ENCODE measurements at places on chromosomes 11 and 22.

DNA sequence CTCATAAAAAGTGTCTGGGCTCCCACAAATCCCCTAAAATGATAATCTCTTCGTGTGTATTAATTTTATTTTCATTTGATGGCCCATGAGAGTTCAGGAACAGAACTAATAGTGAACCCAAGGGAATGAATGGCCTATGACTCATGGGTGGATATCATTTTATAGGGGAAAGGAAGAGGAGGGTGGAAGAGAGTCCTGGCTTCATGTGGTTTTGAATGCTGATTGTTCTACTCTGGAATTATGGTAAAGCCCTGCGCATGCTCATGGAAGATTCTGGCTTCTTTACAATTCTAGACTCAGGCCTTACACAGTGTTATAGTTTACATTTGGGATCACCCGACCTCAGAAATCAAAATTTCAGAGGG lies 35.2 kb downstream of the MAML2 start:
- no peak for DNase-seq

DNA sequence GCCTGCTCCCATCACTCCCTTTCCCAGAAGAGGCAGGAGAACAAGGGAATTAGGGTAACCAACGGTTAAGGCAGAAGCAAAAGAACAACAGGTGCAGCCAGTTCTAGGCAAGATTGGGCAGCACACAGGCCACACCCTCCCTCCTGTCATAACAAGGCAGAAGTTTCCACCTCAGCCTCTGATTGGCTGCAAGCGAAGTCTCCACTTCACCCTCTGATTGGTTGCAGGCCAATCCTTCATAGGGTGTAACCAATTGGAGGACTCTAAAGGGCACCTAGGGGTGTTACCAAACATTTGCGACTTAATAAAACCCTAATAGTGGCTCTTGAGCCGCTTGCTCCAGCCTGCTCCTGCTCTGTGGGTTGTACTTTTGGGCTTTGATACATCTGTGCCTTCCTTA lies 153.8 kb downstream of the CACNA1I start:
- DNase-seq, result no peak

DNA sequence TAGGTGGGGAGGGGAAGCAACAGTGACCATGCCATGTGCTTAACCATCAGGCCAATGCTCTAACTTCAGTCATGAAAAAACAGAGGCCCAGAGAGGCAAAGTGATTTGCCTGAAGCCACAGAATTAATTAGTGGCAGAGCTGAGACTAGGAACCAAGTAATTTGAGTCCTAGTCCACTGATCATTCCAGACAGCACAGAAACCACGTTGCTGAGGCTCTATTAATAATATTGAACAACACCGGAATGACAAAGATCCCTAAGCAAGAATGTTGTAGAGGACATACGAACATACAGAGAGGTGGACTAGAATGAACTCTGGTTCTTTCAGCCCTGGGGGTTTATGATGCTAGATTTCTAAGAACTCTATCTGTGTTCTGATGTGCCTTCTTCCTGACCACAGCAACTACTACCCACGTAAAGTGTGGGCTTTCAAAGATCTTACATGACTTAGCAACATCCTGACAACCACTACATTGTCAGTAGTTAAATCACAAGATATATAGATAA lies 92.3 kb downstream of the GAB2 start:
- no peak for DNase-seq

DNA sequence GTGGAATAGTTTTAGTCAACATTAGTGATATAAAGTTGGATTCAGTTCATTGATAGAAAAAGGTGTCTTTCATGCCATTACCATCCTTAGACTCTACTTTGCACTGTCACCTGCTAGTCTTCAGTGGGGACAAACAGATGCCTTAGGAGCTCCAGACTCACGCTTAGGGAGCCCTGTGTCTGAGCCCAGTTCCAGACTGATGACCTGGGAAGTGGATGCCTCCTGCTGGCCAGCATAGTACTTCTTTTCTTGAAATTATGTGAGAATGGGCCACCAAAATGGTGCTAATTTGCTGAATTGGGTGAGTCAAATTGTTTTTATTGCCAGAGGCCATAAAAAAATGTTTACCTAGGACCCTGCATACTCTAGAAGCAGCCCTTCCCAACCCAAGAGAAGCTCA lies 53.9 kb downstream of the NOX4 start:
- no peak for DNase-seq

DNA sequence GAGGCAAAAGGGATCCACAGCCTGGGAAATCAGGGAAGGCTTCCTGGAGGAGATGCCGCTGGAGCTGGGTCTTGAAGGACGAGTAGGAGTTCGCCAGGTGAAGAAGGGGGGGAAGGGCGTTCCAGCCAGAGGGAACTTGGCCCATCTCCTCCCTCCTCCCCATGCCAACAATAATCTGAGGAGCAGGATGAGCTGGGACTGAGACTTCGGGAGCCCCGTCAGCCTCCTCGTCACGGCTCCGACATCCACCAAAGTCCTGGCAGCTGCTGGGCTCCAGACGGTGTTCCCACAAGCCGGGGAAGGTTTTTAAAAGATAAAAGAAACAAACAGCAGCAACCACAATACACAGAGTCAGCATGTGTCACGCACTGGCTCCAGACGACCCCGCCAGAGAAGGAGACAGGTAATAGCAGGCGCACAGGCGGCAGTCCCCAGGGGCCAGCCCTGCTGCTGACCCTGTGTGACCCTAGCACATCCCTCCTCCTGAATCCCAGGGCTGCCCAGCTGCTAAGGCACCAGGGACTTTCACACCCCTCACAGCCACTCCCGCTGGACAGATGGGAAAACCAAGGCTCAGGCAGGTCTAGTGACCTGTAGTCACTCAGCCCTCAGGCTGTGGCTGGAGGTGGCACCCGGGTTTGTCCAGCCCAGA lies 37.3 kb downstream of the NUP50 start:
- no peak for DNase-seq

DNA sequence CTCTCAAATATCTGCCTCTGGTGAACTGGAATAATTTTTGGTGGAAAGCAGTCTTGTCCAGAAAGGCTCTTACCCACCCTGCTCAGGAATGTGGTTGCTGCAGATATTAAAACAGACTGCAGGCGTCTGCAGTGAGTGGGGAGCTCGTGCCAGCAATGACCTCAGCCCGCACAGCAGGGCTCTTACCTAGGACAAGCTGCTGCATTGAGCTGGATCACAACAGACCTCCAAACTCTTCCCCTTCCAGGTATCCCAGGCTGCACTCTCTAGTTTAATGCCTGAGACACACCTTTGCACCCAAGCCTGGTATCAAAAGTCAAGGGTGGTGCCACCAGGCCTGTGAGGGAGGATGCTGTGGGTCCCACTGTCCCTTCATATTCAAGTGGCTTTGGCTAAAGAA lies 69.7 kb upstream of the CDON start:
- peak; percentile 85 for DNase-seq

DNA sequence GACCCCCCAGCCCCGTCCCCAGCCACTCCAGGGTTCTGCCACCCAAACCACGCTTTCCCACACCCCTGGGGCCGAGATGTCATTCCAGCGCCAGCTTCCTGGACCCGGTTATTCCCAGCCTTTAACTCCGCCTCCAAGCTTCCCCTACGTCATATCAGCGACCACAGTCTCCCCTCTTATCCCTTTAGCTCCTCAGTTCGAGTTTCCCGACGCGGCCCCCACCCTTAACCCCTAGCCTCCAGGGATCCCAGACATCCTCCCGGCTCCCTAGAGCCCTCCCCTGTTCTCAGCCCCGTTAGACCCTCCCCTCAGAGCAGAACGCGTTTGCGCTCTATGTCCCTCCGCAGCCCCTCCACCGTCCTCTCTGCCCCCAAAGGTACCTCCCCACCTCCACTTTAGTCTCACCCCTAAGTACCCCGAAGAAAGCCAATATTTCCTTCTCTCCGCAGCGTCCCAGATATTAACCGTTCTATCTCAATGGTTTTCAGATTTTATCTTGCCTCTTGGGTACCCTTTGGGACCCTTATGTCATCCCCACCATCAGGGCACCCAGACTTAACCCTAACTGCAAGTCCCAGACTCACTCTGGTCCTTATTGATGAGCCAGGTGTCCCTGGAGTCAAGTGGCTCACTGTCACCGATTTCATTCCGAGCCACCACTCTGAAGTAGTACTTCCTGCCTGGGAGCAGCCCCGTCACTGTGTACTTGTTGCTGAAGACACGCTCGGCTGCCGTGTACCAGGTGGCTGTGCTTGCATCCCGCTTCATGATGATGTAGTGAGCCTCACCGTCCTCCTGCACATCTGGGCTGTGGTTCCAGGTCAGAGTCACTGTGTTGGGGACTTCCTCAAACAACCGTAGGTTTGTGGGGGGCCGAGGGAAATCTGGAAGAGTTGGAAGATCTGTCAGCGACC lies 8.0 kb downstream of the TMEM86A start:
- no peak for DNase-seq

DNA sequence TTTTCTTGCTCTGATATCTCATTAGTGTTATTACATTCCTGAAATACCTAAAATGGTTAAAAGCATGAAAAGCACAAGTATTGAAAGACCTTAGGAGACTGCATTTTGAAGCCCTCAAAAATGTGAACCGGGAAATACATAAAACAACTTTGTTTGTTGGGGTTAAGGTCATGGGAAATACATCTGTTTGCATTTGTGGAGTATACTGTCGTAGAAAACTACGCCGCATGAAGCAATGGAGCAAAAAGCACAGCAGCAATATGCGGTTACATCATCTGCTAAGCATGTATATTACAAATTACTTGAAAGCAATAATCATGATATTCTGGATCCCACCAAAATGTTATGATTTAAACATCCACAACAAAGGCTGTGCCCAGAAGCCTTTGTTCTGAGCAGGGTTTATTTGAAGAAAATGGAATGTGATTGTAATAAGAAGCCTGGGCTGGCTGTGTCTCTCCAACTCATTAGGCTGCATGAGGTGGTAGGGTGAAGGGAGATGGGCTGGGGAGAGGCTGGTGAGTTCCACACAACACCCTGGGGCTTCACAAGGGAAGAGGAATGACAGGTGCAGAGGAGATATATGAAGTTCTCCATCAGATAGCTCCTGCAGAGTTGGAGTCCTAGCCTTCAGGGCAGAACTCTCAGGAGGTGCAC lies 64.7 kb upstream of the LIN7C start:
- no peak for DNase-seq

DNA sequence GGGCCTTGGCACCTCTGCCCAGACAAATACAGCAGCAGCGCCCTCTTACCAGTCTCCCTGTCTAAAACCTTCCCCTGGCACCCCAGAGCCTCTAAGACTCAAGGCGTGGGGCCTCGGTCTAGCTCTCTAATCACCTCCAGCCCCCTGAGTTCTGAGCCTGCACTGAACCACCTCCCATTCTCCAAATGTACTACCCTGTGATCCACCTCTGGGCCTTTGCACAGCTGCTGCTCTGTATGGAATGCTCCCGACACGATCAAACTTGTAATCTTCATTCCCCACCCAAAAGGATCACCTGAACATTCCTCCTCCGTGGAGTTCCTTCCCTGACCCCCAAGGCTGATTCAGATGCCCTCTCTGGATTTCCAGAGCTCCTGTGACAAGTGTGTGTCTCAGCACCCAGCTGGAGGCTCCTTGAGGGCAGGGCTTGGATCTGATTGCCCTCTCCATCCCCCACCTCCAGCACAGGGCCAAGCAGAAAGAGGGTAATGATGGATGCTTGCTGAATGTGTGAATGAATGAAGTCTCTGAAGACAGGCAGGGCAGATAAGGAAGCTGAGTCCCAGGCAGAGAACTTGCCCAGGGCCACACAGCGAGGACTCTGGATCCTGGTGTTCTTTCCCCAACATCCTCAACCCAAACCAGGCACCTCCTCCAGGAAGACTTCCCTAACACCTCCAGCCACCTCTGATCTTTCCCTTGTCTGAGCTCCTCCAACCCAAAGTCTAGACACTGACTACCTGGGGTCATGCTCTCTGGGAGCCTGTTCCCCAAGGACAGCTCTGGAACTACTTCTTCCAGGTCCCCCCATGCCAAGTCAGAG lies 18.3 kb downstream of the STARD10 start:
- no peak for DNase-seq

GRCh38 chr11:14451825-14452224 lies 47.8 kb downstream of the COPB1 start:
- no peak for DNase-seq

DNA sequence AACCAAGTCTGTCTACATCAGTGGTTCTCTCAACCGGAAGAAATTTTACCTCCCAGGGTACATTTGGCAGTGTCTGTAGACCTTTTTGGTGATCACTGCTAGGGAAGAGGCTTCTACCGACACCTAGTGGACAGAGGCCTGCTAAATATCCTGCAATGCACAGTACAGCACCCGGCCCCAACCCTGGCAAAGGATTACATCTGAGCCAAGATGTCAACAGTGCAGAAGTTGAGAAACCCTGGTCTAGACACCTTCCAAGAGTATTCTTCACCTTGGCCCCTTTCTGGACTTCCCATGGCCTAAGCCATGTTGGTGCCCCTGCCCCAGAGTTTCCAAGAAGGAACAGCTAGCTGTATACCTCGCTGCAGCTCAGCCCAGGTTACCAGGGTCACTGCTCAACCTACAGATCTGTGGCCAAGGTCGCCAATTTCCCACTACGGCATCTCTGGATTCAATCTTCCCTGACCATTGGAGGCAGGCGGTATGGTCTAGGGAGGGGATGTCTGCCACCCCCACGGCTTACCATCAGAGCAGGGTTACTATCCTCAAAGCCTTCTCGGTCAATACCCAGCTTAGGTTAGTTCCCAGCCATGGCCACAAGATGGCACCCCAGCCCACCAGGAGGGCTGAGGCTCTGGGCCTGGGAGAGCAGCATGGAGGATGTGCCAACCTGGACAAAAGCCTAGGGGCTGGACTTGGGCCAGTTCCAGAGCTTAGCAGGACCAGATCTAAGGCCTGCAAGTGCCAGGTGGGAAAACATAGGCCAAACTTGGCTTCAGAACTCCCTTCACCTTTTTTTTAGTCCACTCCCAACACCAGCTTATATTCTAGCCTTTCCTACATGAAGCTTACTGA lies 3.7 kb upstream of the KCNC1 start:
- DNase-seq, result peak; percentile 91

DNA sequence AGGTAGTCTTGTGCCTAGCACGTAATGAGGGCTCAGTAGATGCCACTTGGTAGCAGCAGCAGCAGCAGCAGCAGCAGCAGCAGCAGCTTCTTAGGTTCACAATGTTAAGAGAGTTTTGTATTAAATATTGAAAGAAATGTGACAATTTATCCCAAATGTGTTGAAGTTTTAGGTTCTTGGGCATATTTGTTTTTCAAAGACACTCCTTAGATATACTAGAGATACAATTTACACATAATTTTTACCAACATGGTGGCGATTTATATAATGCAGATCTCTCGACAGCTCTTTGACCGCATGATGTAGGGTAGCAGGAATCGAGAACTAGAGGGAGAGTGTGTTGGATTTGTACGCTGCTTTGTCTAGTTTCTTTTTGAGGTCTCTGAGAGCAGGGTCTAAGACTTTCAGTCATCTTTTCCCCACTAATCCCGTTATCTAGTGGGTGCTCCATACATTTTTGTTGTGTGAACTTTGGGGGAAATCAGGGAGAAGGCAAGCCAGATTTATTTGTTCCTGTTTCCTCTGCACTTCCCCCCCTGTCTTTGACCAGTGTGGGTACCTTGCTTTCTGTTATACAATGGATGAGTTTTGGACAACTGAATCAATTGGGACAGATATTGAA lies 1.4 kb downstream of the FDX1 start:
- DNase-seq, result no peak

GRCh38 chr22:28801845-28802594 lies 1.7 kb upstream of the XBP1 start:
- no peak for DNase-seq

All from cerebellar nuclear complex (tissue), 1 donor.